GM12865 (cell line): ENCODE measurements at places on chromosomes 7 and 10.
A peak's percentile ranks its signal among the peaks of the same experiment; 100 is the strongest.

DNA sequence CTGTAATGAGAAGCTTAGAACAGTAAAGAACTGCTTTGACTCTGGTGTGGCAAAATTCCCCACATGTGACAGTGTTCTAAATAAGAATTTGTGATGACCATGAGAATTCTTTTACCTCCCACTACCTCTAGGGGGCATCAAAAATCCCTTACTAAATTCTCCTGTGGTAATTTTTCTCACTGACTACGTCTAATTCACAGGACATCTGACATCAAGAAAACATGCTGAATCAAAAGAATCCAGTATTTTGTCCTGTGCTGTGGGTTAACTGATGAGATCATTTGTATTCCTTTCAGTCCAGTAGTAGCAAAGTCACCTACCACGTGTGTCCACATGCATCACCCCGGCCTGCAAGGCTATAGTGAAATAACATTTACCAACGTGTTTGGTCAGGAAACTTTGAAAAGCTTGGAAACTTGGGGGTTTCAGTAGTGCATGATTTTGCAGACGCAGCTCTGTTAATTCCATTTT lies 103.8 kb downstream of the ATE1 start:
- DNase-seq: peak; percentile 48

- DNase-seq: no peak
Observed at GRCh38 chr10:108597657-108598319, 1325.5 kb downstream of the XPNPEP1 start.

DNA sequence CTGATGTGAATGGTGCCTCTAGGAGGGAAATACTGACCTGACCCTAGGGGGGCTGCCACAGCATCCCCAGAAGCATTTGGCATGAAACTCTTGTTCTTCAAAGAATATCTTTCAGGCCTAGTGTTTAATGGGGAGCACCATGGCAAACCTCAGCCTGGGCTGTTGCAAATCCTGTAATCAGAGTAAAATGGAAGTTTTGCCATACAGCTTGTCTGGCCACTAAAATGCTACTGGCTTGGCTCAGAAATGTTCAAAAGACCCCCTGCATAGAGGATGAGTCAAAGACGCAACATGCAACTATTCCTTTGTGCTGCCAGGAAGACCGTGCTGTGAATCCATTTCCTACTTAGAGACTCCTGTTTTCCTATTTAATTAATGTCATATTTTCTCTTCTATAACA lies 26.7 kb downstream of the HECW1 start:
- no peak for DNase-seq

- DNase-seq: peak; percentile 24
Observed at GRCh38 chr7:12436896-12437535, 33.4 kb upstream of the VWDE start.

DNA sequence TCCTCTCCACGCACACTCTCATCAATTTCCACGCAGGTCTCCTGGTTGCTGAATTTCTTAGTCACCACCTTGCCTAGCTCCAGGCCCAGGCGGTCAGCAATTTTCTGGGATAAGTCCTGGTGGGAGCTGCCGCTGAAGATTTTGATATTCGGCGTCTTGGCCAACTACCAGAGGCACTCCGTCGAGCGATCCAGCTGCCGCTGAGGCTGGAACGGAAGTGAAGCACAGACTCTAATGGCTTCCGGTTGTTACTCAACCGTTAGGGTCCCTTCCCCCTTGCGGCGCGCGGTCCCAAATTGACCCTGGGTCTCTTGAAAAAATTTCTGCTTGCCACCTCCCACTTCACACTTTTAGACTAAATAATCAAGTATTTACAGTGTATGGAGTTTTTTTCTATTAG lies at the start of gene PRPS1L1:
Gene PRPS1L1, minus strand, starts transcription at position 219 of the 400 bp plus-strand sequence.
- no peak for DNase-seq

- DNase-seq: no peak
Observed at GRCh38 chr10:44689368-44689767, 221.8 kb upstream of the TMEM72 start.

GRCh38 chr7:152137476-152138025 lies 112.1 kb downstream of the GALNT11 start:
- no peak for DNase-seq

DNA sequence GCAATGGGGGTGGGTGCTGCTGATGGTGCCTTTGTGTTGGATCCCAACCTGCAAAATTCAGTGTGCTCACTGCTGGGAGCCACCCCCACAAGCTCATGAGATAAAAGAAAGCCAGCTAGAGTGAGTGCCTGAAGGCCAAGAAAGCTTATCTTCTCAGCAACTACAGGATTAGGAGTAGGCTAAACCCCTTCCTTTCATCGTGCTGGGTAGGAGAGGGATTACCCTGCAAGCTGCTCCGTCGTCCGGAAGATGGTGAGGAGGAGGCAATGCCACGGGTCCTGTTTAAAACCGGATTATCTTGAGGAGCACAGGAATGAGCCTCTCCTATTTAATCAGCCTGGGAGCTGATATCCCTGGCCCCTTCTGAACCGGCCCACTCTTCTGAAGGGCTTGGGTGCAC lies 258.0 kb downstream of the GALNT17 start:
- DNase-seq: no peak

DNA sequence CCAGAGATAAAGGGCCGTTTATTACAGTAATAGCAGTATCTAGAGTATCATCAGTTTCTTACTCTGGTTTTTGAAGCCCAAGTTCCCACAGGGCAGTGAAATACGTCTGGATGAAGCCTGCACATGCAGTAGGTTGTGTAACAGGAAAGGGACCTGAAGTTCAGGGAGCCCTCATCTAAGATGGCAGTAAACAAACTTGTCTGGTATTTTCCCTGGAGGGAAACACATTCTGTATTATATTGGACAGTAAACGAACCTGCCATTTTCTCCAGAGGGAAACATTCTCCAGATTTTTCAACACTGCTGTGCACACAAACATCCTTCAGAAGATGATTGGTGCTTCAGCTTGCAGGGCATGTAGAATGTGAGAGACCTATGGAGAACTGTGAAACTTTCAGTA lies 189.9 kb downstream of the TFEC start:
- no peak for DNase-seq

DNA sequence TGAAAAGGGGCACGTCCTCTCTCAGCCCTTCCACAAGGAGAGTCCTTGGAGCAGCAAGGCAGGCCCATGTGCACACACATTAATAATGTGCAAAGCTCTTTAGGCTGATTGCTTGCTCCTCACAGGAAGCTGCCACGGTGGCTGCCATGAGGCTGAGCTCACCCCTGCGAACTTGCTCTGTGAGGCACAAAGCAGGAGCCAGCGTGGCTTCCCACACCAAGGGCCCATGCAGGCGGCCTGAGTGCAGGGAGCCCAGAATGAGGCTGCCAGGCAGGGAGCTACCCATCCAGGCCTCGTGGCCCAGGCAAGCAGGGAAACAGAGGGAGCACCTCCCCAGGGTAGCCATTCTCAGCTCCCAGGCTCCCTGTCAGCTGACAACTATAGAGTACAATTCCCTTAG lies 242.9 kb downstream of the GRID1 start:
- no peak for DNase-seq

- no peak for DNase-seq
Observed at GRCh38 chr10:61903928-61904344, 2.4 kb downstream of the ARID5B start.

DNA sequence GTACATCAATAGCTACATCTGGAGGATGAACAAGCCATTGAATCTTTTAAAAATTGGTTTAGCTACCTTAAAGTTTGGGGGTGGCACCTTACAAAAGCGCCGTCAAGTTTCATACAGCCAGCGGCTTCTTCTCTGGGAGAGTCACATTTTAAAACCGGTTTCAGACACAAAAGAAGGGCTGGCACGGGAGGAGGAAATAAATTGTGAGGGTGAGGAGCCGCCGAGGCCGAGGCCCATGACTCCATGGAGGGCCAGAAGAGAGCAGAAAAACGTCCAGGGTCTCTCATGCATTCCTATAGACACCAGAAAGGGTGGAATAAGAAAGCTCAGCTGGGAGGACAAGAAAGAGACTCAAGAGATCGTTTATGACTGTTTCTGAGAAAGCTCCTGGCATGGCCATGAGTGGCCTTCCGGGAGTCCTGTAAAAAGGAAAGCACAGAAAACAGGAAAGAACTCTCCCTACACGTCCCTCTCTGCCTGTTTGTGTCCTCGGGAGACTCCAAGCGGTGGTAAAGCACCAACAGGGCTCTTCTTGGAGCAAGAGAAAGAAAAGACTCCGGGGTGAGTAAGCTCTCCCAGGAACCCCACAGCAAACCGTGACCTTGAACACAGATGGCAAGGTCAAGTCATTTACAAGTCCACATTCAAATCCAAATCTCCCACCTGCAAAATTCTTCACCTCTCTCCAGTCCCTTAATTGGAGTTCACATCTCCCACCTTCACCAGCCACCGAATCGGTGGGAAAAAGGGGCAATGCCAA lies 1.8 kb downstream of the FRAT2 start:
- peak; percentile 17 for DNase-seq

DNA sequence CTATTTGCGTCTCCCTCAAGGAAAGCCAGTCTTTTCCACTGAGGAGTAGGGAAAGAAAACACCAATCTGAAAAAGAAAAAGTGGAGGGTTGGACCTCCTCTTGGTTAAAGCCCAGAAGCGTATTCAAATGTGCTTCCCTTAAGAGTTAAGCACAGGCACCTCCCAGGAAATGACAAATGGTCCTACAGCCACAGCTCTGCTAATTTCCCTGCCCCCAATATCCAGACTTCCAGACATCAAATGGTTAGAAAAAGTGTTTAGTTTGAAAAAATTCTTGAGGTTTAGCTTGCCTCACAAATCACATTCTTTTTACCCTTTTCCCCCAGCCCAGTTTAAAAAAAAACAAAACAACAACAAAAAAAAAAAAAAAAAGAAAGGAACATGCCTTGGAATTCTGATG lies 19.0 kb upstream of the COL1A2 start:
- DNase-seq: no peak

GRCh38 chr7:81499262-81500116 lies 270.4 kb downstream of the HGF start:
- DNase-seq: peak; percentile 78

DNA sequence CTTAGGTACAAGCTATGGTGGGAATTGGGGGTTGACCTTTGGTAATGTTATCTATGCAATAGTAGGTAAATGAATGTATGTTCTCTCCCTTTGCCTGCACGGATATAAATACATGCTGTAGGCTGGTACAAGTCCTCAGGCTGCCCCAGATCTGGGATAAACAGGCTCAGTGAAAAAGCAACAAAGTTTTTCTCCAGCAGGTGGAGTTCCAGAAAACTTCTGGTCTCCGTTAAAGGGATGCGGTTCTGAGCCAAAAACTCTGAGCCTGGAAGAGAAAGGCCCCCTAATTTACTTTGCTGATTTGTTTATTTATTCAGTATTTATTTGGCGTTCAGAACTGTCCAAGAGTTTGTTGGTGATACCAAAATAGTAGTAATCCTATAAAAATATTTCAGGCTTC lies 204.7 kb downstream of the ADRA2A start:
- DNase-seq: no peak

- DNase-seq: no peak
Observed at GRCh38 chr7:82098414-82098813, 328.6 kb upstream of the HGF start.

- no peak for DNase-seq
Observed at GRCh38 chr7:155289949-155290501, 7.7 kb upstream of the INSIG1 start.

- DNase-seq: no peak
Observed at GRCh38 chr7:157829491-157829890, 492.7 kb downstream of the DNAJB6 start.

GRCh38 chr7:85897967-85898366 lies 711.1 kb upstream of the SEMA3D start:
- DNase-seq: no peak

- DNase-seq: no peak
Observed at GRCh38 chr7:76512941-76513816, 2.8 kb downstream of the UPK3B start.
